ENCODE measurements at places on chromosomes 1 and 21.

- no peak for DNase-seq
These were observed 126.0 kb upstream of the UBE2U start for GRCh38 chr1:64077281-64077940.

DNA sequence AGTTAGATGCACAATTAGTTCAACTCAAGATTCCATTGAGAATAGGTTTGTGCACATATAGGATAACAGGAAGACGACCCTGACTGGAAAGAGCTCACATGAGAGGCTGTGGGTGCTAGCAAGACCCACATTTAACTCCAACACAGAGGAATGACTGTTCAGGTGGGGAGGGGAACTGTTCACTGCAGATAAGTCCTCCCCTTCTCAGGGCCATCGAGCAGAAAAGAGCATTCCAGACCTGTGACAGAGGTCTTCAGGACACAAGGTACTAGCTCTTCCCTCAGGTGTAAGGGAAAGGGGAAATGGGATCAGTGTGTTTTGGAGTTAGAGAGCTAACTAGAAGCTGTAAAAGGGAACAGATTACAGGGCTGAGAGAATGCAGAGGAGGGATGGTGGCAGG is 8.7 kb downstream of the PTGER3 start:
- no peak for DNase-seq

GRCh38 chr1:205590457-205590768 is 41.4 kb downstream of the ELK4 start:
- DNase-seq = no peak

GRCh38 chr1:108886292-108886691 is 9.5 kb downstream of the GPSM2 start:
- no peak for DNase-seq

DNA sequence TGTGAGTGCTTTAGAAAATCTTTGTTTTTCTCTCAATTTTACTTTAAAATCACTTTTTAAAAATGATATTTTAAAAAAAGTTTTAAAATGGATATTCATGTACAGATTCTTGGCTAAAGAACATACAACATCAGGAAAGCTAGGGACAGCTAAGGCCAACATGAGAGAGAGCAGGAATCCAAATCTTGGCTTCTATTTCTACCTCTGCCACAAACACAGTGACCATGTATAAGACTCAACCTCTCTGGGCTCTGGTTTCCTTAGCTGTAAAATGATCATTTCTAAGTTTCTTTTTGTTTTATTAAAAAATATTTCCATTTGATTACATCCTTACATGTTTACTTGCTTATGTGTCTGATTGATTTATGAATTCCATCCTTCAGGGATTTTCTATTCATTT is 1.2 kb downstream of the VCAM1 start:
- no peak for DNase-seq

DNA sequence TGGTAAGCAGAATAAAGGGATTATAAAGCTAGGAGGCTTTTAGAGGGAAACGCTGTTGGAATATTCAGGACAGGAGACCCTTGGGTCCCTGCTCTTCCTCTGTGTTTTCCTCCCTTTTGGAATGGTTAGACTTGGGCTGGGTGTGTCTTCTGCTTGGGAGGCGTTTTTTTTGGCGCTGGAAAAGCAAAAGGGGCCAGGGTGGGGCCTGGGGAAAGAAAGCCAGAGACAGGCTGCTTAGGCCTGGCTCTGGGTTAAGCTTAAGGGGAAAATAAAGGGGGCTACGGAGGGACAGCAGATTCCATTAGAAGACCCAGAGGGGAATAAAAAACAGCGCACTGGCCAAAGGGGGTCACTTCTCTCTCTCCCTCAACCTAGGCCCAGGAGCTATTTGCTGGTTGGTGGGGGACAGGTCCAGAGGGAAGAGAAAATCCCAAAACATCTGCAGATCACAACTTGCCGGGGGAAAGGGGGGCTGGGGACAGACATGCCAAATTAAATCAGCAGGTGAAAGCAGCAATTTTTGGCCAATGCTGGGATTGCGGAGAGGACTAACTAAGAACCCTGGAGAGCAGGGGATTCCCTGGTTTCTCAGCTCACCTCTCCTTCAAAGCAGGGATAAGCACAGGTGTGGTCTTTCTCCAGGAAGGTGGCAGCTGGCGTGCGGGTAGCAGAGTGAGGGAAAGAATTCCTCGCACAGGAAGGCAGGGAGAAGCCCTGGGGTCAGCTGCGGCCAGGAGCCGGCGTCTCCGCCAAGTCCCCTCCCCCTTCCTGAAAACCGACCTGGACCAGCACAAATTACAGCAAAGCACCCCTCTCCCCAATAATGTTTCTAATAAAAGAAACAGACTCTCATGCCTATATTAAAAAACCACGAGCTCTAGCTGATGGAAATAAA is 82.2 kb upstream of the AK4 start:
- DNase-seq = peak; percentile 28

DNA sequence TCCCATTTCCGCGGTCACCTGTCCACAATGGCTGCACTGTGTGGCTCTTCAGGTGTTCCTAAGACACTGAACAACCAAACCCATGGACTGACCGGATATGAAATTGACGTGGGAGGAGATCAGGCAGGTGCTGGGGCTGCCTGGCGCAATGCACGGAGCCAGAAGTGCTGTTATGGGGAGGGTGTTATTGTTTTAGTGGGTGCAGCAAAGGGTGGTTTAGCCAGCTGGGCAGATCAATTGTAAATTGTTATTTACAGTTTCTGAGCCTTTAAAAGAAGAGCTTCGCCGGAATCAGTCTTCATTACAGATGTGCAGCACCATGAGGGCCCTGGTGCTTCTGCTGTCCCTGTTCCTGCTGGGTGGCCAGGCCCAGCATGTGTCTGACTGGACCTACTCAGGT is at the start of gene CA6:
TSS of gene CA6 (plus strand) at position 301 of the 400 bp plus-strand sequence. CDS start at position 320, 19 bp downstream.
- DNase-seq = no peak

- no peak for DNase-seq
These were observed 1.2 kb upstream of the MSTO1 start for GRCh38 chr1:155608888-155609225.

DNA sequence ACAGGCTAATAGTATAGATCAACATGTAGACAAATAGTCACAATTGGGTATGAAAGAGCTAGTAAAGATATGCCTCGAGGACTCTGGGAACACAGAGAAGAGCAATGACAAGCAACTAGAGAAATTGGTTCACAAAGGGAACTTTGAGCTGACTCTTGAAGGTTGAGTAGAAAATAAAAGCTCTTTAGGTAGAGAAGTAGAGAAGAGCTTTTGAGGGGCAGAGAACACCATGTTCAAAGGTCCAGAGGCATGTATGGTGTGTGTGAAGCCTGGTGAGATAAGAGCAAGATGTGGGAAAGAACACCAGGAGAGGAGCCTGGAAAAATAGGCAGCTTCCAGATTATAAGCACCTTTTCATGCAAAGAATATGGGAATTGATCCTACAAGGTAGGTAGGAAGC is 109.7 kb upstream of the MAGI3 start:
- no peak for DNase-seq

DNA sequence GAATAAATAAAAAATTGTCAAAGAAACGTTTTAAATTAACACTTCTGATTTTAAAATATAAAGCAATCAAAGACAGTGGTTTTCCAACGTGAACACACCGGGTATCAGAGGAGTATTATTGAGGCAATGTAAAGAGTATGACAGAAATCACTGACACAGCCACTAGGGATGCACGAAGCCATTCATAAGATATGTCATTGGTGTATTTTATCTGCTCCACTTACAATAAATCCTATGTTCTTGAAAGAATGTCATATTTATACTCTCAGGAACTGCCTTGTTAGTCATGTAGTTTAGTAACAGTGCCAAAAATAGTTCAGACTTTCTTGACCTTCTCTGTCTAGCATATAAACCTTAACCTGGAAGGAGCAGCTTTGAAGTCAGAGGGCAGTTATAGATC is 835.0 kb upstream of the NCAM2 start:
- no peak for DNase-seq

- DNase-seq = no peak
These were observed 30.1 kb downstream of the TNFRSF1B start for GRCh38 chr1:12196641-12197482.

DNA sequence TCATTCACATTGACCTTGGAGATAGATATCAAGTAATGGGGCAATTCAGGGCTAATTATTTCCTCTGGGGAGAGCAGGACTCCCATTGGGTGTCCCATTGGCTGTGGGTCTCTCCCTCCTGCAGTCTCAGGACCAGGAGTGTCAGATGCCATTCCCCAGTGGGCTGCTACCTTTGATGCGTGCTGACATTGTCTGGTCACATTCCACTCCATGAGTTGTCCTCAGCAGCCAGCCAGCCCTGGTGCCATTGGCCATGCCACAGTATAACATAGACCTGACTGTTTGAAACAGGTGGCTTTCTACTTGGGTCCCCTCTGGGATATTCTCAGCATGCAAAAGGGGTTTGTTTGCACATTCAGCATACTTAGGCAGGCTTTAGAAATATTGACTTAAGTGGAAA is 118.5 kb downstream of the MRPS6 start:
- no peak for DNase-seq

GRCh38 chr1:178986204-178986603 is 39.5 kb upstream of the FAM20B start:
- DNase-seq = no peak

DNA sequence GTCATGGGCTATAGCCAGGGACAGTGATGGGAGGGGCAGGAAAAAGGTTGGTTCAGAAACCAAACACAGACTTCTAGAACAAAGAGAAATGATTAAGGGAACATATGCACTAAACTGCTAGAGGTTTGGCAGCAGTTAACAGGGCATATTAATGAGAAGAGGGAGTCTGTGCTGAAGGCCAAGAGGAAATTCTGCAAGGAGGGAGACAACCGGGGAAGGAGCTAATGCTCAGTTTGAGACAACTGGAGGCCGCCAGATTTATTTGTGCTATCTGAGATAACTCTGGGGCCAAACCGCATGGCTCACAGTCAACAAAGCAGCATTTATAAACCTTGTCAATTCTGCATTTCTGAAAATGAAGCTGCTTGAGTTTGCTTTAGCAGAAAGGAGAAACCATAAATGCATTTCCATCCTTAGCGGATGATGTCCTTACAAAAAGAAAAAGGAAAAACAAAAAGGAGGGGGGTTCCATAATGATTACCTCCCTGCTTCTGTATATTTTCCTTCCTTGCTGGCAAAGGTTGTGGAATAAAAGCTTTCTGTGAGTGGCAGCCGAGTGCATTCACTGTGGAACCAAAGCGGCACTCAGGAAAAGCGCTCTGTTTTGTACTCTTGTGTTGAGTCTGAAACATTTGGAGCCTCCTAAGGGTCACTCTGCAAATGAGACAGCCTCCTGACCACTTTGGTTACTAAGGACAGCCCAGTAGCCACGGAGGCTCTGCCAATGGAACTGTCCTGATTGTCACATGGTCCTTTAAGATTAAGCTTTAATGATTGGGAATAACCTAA is 70.3 kb downstream of the SIM2 start:
- no peak for DNase-seq

DNA sequence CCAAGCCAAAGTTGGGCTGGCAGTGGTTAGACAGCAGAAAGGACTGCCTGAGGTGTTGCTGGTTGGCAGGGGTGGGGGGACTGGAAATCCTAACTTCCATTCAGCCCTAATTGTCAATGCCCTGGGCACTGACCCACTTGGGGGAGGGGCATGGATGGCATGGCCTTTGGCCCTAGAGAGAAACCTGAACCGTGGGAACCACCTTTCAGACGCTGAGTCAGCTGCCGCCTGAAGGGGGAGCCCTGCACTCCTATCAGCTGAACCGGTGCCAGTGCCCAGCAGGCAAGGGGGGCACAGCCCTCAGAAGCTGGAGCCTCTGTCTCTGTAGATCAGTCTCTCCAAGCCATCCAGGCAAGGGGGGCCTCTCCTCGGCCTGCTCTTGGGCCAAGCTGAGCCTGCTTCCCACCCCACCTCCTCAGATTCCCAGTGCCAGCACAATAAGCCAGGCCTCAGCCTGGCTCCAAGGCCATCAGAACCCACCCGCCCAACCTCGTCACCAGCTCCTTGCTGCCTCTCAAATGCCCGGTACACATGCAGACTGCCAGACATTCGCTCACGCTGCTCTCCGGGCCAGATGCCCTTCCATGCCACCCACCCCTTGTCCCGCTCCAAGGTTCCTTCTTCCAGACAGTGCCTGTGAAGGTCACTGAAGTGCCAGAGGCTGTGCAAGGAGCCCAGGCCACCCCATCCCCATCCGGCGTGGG is 11.6 kb downstream of the TINAGL1 start:
- no peak for DNase-seq

- DNase-seq = no peak
These were observed 351.5 kb upstream of the PLD5 start for GRCh38 chr1:242876030-242876429.

- no peak for DNase-seq
These were observed 55.5 kb upstream of the TRIM67 start for GRCh38 chr1:231106347-231106746.

DNA sequence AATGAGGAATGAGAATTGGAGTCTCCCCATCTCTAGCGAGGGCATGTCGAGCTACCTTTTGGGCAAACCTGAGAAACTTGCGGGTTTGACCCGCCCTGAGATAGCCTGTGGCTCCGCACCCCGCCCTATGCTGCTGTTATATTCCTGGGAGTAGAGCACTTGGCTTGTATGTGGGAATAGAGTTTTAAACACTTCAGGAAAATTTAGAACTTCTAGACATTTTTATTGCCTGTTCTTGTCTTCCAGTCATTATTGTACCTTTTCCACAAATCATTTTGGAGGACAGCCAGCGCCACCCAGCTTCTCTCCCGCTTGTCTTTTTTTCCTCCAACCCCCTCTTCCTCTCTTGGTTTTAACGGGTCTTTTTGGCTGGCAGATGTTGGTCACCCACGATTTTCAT is 738 bp downstream of the GNPAT start:
- DNase-seq = no peak

DNA sequence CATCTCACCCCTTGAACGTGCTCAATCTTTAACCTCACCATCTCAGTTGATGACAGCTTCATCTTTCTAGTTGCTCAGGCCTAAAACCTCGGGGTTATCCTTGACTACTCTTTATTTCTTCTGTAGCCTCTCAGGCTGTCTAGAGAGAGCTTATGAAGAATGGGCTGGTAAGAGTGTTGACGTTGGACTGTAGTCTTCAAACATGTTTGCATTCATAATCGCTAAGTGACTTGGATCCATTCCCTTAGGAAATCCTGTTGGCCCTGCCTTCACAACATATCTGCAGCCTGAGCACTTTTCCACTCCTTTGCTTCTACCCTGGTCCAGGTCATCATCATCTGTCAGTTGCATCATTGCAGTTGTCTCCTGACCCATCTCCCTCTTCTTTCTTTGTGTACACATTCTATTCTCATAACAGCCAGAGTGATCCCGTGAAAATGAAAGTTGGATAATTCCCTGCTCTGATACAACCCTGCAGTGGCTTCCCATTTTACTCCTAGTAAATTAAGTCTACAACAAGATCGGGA is 10.5 kb downstream of the UCK2 start:
- DNase-seq = no peak

DNA sequence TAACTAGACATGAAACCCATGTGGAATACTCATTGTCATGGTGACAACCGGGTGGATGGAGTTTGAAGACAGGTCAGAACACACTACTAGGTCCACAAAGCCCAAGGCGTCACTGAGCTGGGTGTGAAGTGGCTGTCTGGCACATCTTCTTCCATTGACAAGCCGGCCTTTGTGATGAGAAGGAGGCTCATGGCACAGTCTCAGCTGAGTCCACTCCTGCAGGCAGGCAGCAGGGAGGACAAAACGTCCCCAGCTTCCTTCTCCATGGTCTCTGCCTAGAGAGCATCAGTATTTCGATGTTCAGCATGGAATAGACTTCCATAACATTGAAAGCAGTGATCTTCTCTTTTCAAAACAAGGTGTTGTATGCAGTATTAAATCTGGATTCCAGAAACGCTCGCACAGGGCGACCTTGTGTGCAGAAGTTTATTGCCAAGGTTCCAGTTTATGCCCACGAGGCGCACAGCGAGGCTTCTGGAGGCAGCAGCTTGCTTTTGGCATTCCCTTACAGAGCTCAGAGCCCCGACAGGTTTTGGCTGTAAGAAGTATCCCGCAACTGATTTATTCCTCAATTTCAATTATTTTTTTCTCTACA is 104.2 kb downstream of the SIM2 start:
- DNase-seq = no peak
